ENCODE measurements at places on chromosomes 6 and 20. TPM values are rescaled to one million over a fixed set of nuclear protein-coding genes. Genes with fewer than 3 reads are reported as not detected.

Gene PRDM13
- total RNA-seq, result not detected

Gene NKX2-2
- not detected for total RNA-seq

Gene RTEL1
- total RNA-seq, result 61.0 TPM

Gene SLC32A1
- not detected for total RNA-seq

GRCh38 chr20:36214684-36215256, 21.5 kb upstream of the AAR2 start:
- peak; percentile 55 for DNase-seq

- no peak for DNase-seq
Measured at GRCh38 chr6:115766745-115767462, 293.8 kb downstream of the FRK start.

DNA sequence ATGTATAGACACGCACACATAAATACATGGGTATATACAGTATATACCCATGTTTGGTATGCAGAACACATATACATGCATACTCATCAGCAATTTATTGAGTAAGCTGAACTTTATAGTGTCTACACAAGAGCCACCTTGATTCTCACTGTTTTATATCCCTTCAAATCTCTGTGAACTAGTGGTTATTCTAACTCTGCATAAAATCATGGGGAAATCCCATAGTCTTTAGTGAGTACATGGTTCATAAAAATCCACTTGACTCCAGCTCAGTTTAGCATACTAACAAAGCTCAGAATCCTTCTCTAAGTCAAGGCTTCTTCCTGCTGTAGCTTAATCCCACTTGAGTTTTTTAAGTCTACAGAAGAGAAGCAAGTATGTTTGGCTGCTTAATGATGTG, 104.1 kb downstream of the THEMIS start:
- no peak for DNase-seq

- no peak for DNase-seq
Measured at GRCh38 chr6:107102414-107102805, 12.9 kb downstream of the BEND3 start.

DNA sequence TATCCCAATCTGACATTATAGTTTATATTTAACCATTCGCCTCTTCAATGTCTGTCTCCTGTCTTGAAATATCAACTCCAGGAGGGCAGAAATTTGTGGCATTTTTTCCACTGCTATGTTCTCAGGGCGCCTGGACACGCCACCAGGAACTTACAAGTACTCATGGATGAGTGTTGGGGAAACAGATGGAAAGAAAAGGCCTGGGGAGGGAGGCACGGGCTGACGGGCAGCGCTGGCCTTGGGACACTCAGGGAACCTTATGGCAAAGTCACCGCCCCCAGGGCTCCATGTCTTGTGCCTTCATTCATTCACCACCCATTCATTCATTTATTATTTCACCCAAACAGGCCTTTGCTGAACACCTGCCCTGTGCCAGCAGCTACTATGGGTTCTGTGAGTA, 222.9 kb downstream of the PREX1 start:
- DNase-seq, result no peak

Data from K562 (cell line).